Astrocyte (in vitro differentiated cells and primary cell): ENCODE measurements at places on chromosomes 1 and 21. TPM values are rescaled to one million over a fixed set of nuclear protein-coding genes. Genes with fewer than 3 reads are reported as not detected.

MTARC2 gene
- 3.1 and 3.9 TPM in 2 replicates for total RNA-seq

ARHGEF16 gene
- total RNA-seq, result 3.7 and 4.1 TPM in 2 replicates

FAM72D gene
- 0.70 and 1.00 TPM in 2 replicates for total RNA-seq

BGLAP gene
- 0.66 TPM in 1 of 2 replicates, not detected in the other for total RNA-seq

ENAH gene
- total RNA-seq, result 749 and 829 TPM in 2 replicates

NBL1 gene
- 58.3 and 74.8 TPM in 2 replicates for total RNA-seq

KCNJ9 gene
- not detected in 2 replicates for total RNA-seq

CPTP gene
- 25.6 and 28.5 TPM in 2 replicates for total RNA-seq

AMY1B gene
- total RNA-seq, result not detected in 2 replicates

NPHS2 gene
- not detected in 2 replicates for total RNA-seq

DNA sequence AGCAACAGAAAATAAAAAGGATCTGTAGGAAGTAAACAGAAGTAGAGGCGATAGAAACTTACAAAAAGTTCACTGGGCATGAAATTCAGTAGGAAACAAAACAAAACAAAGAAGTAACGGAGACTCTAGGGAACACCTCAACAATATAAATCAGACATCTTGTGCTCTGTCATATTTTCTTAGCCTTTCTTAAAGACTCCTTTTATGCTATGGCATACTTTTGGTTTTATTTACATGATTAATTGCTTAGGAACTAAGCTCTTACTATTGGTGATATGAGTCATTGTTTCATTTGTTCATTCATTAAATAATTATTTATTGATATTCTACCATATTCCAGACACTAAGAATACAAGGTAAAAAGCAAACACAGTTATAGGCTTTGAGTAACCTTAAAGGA is 126.6 kb downstream of the KCNT2 start:
- DNase-seq, result peak; percentile 14
- no peaks in the 10 kb centered on the region for H3K27me3 ChIP-seq
- no peaks in the 10 kb centered on the region for H3K36me3 ChIP-seq
- no peaks in the 10 kb centered on the region for H3K4me1 ChIP-seq

DNA sequence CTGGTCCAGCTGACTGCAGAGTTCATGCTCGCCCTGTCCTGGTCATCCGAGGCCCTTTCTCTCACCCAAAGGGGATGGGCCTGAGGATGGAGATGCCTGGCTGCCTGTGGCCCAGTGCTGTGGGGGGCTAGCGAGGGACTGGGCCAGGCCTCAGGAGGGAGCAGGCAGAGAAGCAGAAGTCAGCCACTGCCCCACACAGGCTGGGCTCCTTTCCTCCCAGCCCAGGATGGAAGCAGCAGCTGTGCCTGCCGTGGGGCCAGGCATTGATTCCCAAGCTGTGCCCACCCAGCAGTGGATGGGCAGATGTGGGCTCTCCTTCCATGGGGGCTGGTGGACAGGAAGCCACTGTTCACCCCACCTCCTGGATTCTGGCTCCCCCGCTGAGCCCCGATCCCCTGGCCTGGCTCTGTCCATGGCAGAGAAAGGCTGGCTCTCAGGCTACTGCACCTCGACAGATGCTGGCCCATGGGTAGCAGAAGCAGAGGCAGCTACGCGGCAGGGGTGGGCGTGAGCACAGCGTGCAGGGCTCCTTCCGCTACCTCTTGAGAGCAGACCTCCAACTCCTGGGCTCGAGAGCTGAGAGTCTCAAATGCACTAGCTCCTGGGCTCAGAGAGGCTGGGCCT is 24.6 kb downstream of the RUNX3 start:
- peaks cover 5% of the 10 kb centered on the region for H3K27me3 ChIP-seq
- H3K4me3 ChIP-seq, result no peak overlapping the region
- H3K27ac ChIP-seq, result no peak overlapping the region
- no peaks in the 10 kb centered on the region for H3K36me3 ChIP-seq

GRCh38 chr21:38760017-38760761 is 45.5 kb upstream of the ETS2 start:
- peak; percentile 77 for DNase-seq
- H3K27ac ChIP-seq, result no peak overlapping the region
- no peaks in the 10 kb centered on the region for H3K36me3 ChIP-seq

DNA sequence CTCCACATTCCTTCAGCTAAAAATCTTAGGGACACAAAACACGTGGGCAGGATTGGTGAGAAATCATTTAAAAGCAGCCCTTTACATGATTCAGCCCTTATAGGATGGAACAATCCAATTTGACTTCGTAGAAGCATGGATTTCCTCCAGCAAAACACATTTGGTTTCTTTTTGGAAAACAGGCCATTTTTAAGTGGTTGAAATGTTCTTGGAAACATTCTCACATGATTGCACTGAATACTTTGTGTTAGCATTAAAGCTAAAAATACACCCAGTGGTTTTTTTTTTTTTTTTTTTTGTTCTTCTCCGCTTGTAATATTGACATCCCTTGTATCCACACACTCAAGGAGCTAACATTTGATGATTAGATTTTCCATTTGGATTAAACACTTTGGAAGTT is 42.1 kb upstream of the ABCG1 start:
- H3K36me3 ChIP-seq, result no peaks in the 10 kb centered on the region
- H3K4me3 ChIP-seq, result no peak overlapping the region
- no peak for DNase-seq
- no peaks in the 10 kb centered on the region for H3K4me1 ChIP-seq
- peaks cover 6% of the 10 kb centered on the region for H3K27me3 ChIP-seq

DNA sequence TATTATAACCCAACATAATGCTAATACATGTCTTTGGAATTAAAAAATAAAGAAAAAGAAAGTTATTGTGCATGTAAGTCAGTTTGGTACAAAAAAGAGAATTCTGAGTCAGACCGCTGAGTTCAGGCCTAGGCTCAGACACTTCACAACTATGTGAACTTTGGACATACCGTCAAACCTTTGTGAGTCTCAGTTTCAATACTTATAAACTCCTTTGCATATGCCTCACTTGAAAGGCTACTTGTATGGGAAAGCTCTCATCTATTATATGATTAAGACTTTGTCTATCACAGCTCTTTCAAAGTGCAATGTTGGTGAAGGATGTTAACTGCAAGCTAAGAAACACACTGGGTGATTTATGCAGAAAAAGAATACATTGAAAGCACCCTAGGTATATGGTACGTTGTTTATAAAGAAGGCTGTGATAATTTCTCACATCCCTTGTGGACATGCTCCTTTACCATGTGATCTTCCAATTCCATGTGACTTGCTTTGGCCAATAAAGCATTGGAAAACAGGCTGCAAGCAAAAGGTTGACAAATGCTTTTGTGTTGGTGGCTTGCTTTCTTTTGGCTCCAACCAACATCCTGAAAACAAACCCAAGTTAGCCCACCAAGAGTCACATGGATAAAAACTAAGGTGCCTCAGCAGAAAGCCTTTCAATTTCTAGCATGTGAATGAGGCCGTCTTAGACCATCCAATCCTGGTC is 49.6 kb downstream of the INTS7 start:
- no peaks in the 10 kb centered on the region for H3K4me1 ChIP-seq
- peaks cover 5% of the 10 kb centered on the region for H3K36me3 ChIP-seq
- H3K4me3 ChIP-seq, result no peak overlapping the region
- DNase-seq, result no peak
- H3K27me3 ChIP-seq, result no peaks in the 10 kb centered on the region
- no peak overlapping the region for H3K27ac ChIP-seq

DNA sequence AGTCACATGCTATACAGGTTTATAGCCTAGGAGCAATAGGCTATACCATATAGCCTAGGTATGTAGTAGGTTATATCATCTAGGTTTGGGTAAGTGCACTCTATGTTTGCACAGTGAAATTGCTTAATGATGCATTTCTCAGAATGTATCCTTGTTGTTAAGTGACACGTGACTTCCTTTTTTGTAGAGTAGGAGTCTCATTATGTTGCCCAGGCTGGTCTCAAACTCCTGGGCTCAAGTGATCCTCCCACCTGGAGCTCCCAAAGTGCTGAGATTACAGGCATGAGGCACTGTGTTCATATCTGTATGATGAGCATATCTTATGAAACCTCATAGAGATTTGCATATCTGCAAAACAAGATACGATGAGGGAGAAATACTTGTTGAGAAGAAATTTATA is 13.8 kb upstream of the ABCB10 start:
- H3K27me3 ChIP-seq, result peaks cover 2% of the 10 kb centered on the region
- no peak for DNase-seq
- no peaks in the 10 kb centered on the region for H3K36me3 ChIP-seq
- no peaks in the 10 kb centered on the region for H3K4me1 ChIP-seq

GRCh38 chr21:20265707-20266440 is 732.3 kb upstream of the NCAM2 start:
- H3K4me3 ChIP-seq, result no peak overlapping the region
- no peaks in the 10 kb centered on the region for H3K36me3 ChIP-seq
- no peak overlapping the region for H3K27ac ChIP-seq
- DNase-seq, result no peak

DNA sequence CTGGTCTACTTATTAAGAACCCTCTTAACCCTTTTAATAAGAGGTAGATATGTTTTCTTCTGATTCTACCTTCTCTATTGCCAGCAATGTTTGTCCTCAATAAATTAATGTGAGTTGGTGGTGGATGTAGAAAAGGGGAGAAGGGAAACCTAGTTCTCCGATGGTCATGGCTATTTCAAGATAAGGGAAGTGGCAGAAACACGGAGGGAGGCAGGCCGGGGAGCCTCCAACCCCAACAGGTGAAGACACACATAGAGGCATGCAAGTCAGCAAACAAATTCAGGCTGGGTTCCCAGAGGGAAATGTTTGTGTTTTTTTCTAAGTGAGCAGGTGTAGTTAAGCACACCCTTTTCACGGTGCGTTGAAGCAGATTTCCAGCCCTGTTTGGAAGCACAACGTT is 31.0 kb upstream of the CLDN14 start:
- H3K27ac ChIP-seq, result no peak overlapping the region
- no peak overlapping the region for H3K4me3 ChIP-seq
- DNase-seq, result no peak
- H3K4me1 ChIP-seq, result no peaks in the 10 kb centered on the region
- H3K27me3 ChIP-seq, result no peaks in the 10 kb centered on the region
- no peaks in the 10 kb centered on the region for H3K36me3 ChIP-seq

DNA sequence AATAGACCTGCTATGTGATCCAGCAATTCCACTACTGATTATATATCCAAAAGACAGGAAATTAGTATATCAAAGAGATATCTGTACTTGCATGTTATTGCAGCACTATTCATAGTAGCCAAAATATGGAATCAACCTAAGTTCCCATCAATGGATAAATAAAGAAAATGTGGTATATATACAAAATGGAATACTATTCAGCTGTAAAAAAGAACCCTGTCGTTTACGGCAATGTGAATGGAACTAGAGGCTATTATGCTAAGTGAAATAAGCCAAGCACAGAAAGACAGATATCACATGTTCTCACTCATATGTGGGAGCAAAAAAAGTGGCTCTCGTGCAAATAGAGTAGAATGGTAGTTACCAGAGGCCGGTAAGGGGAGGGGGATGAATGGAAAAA is 9.2 kb downstream of the DNAH14 start:
- no peak overlapping the region for H3K27ac ChIP-seq
- H3K4me3 ChIP-seq, result no peak overlapping the region
- no peak for DNase-seq

DNA sequence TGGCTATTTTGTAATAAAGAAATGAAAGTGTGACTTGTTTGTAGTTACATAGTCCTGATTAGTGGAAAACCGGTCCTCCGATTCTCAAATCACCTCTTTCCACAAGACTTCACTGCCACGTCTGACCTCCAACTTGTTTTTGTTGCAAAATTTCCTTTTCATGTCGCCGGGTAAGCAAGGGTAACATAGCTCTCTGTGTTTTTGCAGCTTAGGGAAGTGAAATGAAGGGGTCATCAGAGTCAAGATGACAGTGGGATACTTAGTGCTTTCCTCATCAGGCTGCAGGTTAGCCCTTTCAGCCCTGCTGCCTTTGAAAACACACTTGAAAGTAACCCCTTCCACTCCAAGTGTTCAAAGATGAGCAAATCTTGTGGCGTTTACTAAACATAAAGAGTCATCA is 217.9 kb downstream of the USP25 start:
- H3K4me1 ChIP-seq, result no peaks in the 10 kb centered on the region
- H3K27me3 ChIP-seq, result no peaks in the 10 kb centered on the region
- no peak overlapping the region for H3K27ac ChIP-seq
- H3K36me3 ChIP-seq, result no peaks in the 10 kb centered on the region

GRCh38 chr1:206050655-206051235 is 2.2 kb upstream of the RHEX start:
- no peaks in the 10 kb centered on the region for H3K36me3 ChIP-seq
- no peak overlapping the region for H3K4me3 ChIP-seq
- H3K27me3 ChIP-seq, result peaks cover 3% of the 10 kb centered on the region

- H3K27me3 ChIP-seq, result peaks cover 58% of the 10 kb centered on the region
- H3K27ac ChIP-seq, result no peak overlapping the region
- H3K4me3 ChIP-seq, result no peak overlapping the region
- no peak for DNase-seq
- no peaks in the 10 kb centered on the region for H3K36me3 ChIP-seq
- H3K4me1 ChIP-seq, result no peaks in the 10 kb centered on the region
These were observed 13.0 kb upstream of the PEAR1 start for GRCh38 chr1:156880473-156880872.

GRCh38 chr1:118155106-118155505 is 29.9 kb downstream of the SPAG17 start:
- peaks cover 5% of the 10 kb centered on the region for H3K4me1 ChIP-seq
- no peak for DNase-seq
- no peak overlapping the region for H3K4me3 ChIP-seq
- H3K27me3 ChIP-seq, result no peaks in the 10 kb centered on the region

DNA sequence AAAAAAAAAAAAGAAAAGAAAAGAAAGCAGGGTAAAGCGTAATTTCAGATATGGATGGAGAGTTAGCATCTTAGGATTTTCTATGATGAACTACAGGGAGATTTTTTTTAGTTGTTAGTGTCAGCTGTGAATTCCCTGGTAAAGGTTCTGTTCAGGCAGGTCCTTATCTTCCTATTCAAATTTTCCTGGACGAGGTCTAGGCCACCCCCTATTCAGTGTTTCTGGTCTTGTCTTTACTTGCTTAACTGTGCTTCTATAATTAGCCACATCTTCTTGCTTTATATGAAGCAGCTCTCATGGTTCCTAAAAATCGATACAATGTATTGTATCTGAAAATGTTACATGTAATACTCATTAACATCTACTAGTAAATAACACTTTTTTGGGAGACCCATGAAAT is 157.8 kb downstream of the LHX8 start:
- DNase-seq, result no peak
- no peaks in the 10 kb centered on the region for H3K27me3 ChIP-seq
- H3K4me3 ChIP-seq, result no peak overlapping the region

DNA sequence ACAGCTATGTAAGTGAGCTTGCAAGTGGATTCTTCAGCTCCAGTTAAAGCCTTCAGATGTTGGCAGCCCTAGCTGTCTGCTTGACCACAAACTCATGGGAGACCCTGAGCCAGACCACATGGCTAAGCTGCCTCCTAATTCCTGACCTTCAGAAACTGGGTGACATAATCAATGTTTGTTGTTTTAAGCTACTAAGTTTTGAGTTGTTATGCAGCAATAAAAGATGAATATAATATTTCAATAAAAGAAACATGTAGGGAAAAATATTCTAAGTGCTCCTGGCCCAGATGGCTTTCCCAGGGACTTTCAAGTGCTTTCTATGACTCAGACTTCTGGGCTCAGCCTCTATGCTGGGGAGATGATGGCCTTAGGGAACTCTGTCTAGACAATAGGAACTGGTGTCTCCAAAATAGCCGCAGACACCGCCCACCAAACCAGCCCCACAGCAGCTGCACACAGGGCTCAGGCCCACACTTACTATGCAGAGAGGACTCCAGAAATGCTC is 20.3 kb upstream of the AZIN2 start:
- no peaks in the 10 kb centered on the region for H3K27me3 ChIP-seq
- no peak overlapping the region for H3K4me3 ChIP-seq
- no peaks in the 10 kb centered on the region for H3K36me3 ChIP-seq
- peak overlapping the region; percentile 36 for H3K27ac ChIP-seq

- DNase-seq, result no peak
- H3K36me3 ChIP-seq, result no peaks in the 10 kb centered on the region
- H3K27ac ChIP-seq, result no peak overlapping the region
- H3K4me3 ChIP-seq, result no peak overlapping the region
- H3K27me3 ChIP-seq, result peaks cover 4% of the 10 kb centered on the region
- no peaks in the 10 kb centered on the region for H3K4me1 ChIP-seq
These were observed 54.7 kb upstream of the ABCG1 start for GRCh38 chr21:42164064-42164789.
